ENCODE measurements at places on chromosomes 12 and 14. TPM values are rescaled to one million over a fixed set of nuclear protein-coding genes. Genes with fewer than 3 reads are reported as not detected.

GRCh38 chr12:122363782-122364181 lies 58.7 kb downstream of the CLIP1 start:
- peaks cover 9% of the 10 kb centered on the region for H3K36me3 ChIP-seq
- no peak for DNase-seq
- H3K27ac ChIP-seq, result peak overlapping the region; percentile 1
- H3K4me1 ChIP-seq, result peaks cover 3% of the 10 kb centered on the region
- no peaks in the 10 kb centered on the region for H3K27me3 ChIP-seq
- H3K4me3 ChIP-seq, result no peak overlapping the region

GRCh38 chr12:93571365-93571924 lies 1.0 kb upstream of the SOCS2 start:
- peaks cover 20% of the 10 kb centered on the region for H3K36me3 ChIP-seq
- peak overlapping the region; percentile 86 for H3K27ac ChIP-seq
- peak; percentile 83 for DNase-seq
- H3K4me1 ChIP-seq, result no peaks in the 10 kb centered on the region
- H3K4me3 ChIP-seq, result peak overlapping the region; percentile 96
- no peaks in the 10 kb centered on the region for H3K27me3 ChIP-seq

GRCh38 chr14:52781629-52782028 lies 9.8 kb downstream of the GNPNAT1 start:
- no peaks in the 10 kb centered on the region for H3K27me3 ChIP-seq
- peaks cover 11% of the 10 kb centered on the region for H3K36me3 ChIP-seq
- no peak overlapping the region for H3K27ac ChIP-seq
- peaks cover 2% of the 10 kb centered on the region for H3K4me1 ChIP-seq
- DNase-seq, result no peak
- no peak overlapping the region for H3K4me3 ChIP-seq

DNA sequence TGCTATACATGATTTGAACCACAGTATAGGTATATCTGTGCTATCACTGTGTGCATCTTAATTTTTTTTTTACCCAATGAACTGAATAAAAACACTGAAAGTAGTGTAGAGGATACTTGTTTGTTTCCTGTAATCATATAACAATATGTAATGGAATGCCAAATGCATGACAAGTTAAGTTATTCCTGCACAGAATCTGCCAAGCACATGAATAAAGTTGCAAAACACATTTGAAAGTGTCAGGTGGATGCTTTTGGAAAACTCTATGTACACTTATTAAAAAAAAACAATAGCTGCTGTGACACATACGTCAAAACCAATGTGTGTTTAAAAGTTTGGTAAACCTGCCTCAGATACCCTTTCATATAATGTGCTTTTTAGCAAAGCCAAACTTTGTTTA lies 1638.1 kb upstream of the SEL1L start:
- no peaks in the 10 kb centered on the region for H3K4me1 ChIP-seq
- no peaks in the 10 kb centered on the region for H3K27me3 ChIP-seq
- no peak overlapping the region for H3K27ac ChIP-seq
- no peak for DNase-seq
- no peak overlapping the region for H3K4me3 ChIP-seq

GRCh38 chr12:124548854-124549378 lies 18.5 kb downstream of the NCOR2 start:
- H3K4me3 ChIP-seq, result no peak overlapping the region
- no peak overlapping the region for H3K27ac ChIP-seq
- no peaks in the 10 kb centered on the region for H3K36me3 ChIP-seq

- no peaks in the 10 kb centered on the region for H3K27me3 ChIP-seq
- no peaks in the 10 kb centered on the region for H3K36me3 ChIP-seq
- peak within 1 kb of the TSS; percentile 96 for H3K27ac ChIP-seq
- peak within 1 kb of the TSS; percentile 92 for H3K4me3 ChIP-seq
- H3K4me1 ChIP-seq, result peaks cover 26% of the 10 kb centered on the region
These were observed at the start of gene WASHC4 for GRCh38 chr12:105107494-105108371. TSS of gene WASHC4 (plus strand) at chr12:105107731. CDS start at chr12:105107801, 70 bp downstream.

GRCh38 chr14:103522649-103523574 lies at the start of gene CKB:
TSS of gene CKB (minus strand) at chr14:103522830. CDS start at chr14:103522493, 337 bp downstream.
- peaks cover 25% of the 10 kb centered on the region for H3K4me1 ChIP-seq
- H3K36me3 ChIP-seq, result no peaks in the 10 kb centered on the region
- H3K27me3 ChIP-seq, result no peaks in the 10 kb centered on the region
- peak within 1 kb of the TSS; percentile 51 for H3K4me3 ChIP-seq

DNA sequence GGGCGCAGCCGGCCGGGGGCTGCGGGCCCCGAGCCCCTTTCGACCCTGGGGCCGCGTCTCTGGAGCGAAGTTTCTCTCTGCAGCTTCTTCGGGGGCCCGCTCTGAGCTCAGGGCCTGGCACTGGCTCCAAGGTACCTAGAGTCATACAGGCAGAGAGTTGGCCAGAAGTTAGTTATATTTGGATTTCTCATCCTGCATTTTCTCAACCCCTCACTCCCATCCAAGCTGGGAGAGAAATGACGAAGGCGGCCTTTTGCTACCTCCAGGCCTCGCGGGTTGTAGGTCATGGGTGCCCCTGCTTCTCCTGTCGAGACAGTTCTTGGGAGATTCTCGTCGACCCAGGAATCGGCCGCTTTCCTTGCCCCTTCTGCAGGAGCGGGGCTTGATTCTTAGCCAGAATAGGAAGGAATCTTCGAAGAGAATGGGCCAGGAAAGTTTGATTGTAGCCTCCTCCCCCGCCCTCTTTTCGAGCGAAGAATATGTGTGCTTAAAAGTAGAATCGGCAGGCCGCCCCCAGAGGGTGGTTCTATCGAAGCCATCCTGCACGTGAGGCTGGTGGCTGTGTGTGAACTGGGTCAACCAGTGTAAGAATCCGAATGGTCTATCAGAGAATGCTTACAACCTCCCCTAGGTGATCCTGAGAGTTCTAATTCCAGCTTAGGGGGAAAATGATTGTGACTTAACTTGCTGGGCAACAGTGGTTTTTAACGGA lies 785 bp downstream of the MLEC start:
- peak overlapping the region; percentile 89 for H3K27ac ChIP-seq
- H3K36me3 ChIP-seq, result no peaks in the 10 kb centered on the region
- DNase-seq, result peak; percentile 41

GRCh38 chr14:39467889-39468524 lies 35.8 kb upstream of the FBXO33 start:
- H3K4me3 ChIP-seq, result no peak overlapping the region
- DNase-seq, result no peak
- H3K4me1 ChIP-seq, result no peaks in the 10 kb centered on the region
- no peaks in the 10 kb centered on the region for H3K27me3 ChIP-seq
- no peaks in the 10 kb centered on the region for H3K36me3 ChIP-seq

Gene ACSS3
- total RNA-seq, result 24.7 TPM

Gene EXD2
- 5.3 TPM for total RNA-seq

Measured in liver (tissue), 10 donors.